ENCODE measurements at places on chromosomes 3 and 15.
A peak's percentile ranks its signal among the peaks of the same experiment; 100 is the strongest.

DNA sequence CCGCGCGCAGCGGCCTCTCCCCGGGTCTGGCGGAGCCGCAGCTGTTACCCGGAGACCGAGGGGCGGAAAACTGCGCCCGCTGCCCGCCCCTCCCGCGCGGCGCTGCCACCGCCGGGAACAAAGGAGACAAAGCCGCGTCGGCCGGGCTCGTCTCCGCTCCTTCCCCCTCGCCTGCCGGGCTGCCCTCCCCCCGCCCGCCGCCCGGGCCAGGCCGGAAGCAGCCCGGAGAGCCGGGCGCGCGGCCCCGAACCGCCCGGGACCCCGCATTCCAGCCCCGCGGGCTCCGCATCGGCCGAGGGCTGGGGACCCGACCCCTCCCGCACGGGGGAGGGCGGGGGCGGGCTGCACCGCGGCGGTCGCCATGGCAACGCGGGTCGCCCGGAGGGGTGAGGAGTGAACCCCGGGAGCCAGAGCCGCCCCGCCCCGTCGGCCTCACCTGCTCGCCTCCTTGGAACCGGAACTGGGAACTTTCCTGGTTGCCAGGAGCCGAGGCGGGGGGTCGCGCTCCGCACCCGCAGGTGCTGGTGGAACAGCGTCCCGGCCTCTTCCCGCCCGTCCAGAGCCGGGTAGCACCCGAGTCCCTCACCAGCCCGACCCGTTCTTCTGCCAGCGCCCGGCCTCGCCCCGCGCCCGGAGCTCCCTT is 448 bp downstream of the PLXNB1 start:
- peak; percentile 74 for DNase-seq

- DNase-seq = no peak
Observed at GRCh38 chr15:32705446-32705845, 12.4 kb upstream of the GREM1 start.

- DNase-seq = no peak
Observed at GRCh38 chr3:144415492-144415891, 443.9 kb downstream of the DIPK2A start.

DNA sequence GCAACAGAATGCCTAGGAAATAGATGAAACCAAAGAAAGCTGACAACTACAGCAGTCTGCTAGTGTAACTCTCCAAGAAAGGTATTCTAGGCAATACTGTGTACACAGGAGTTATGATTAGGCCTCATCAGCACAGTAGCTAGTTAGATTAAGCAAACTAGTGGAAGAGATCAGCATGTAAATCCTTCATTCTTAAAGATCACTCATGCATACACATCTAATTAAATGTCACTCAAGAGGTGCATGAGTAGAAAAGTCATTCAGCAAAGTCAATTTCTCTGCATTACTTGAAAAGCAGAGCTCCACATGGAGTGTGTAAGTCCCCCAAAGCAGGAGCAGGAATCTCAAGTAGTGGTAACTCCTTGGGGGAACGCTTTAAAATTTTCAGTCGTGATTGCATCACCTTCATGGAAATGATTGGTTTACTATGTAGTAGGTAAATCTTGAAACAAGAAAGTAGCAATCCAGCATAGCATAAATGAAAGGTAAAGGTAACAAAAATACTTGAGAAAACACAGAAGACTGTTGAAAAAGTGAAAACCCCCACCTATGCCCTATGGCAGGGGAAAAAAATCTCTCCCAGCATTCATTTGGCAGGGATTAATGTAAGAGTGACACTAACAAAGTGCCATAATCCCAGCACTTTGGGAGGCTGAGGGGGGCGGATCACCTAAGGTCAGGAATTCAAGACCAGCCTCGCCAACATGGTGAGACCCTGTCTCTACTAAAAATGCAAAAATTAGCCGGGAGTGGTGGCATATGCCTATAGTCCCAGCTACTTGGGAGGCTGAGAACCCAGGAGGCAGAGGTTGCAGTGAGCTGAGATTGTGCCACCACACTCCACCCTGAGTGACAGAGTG is 29.4 kb upstream of the PPIB start:
- DNase-seq = no peak

DNA sequence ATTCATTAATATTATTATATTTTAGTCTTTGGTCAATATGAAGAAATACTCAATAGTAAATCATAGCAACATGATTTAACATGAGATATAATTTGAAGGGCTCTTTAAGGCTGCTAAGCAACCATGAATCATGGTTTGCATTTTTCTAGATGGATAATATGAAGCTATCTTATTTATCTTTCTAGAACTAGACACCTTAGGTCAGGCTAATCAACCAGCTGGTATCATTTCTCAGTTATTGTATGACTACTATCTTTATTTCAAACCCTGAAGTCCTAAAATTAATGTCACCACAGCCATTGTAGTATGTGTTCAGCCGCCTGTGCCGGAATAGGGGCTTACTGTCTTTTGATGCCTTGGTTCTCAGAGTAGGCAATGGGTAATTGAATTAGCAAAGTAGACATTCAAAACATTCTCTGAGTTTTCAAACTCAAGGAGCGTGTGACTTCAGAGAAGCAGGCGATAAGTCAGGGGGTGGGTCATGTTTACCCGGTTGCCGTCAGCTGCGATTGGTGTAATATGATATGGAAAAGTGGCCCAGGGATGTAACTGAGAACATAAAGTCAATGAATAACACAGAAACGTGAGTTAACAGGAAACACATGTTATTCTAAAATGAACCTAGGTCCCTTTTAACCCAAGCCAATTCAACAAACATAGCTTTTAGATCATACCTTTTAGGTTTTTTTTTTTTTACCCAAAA is 93.4 kb upstream of the CTDSPL start:
- no peak for DNase-seq

GRCh38 chr3:52055537-52056351 is 627 bp downstream of the DUSP7 start:
- DNase-seq = peak; percentile 62

DNA sequence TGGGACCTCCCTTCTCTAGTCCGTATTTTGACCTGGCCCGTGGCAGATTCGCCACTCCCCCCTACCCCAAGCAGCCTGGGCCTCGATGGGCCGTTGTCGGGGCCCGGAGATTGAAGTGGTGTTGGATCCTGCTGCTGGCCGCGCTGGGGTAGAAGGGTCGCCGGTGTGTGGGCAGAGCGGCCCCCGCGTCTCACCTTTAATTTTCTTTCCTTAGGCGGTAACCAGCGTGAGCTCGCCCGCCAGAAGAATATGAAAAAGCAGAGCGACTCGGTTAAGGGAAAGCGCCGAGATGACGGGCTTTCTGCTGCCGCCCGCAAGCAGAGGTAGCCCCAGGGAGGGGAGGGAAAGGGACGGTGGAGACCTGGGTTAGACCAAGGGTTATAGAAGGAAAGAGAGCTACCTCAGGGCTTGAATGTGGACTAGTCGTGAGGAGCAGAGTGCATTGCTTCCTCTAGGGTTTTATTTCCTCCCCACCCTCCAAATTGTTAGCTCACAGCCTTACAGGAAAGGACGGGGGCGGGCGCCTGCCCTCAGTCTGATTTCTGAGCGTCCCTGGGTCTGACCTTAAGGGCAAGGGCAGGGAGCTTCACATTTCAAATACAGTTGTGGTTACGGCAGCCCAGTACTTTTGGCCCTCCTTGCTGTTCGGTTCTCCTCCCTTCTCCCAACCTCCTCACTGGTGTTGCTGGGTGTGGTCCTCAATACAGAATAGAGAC is 799 bp downstream of the SERF2 start:
- DNase-seq = peak; percentile 51

DNA sequence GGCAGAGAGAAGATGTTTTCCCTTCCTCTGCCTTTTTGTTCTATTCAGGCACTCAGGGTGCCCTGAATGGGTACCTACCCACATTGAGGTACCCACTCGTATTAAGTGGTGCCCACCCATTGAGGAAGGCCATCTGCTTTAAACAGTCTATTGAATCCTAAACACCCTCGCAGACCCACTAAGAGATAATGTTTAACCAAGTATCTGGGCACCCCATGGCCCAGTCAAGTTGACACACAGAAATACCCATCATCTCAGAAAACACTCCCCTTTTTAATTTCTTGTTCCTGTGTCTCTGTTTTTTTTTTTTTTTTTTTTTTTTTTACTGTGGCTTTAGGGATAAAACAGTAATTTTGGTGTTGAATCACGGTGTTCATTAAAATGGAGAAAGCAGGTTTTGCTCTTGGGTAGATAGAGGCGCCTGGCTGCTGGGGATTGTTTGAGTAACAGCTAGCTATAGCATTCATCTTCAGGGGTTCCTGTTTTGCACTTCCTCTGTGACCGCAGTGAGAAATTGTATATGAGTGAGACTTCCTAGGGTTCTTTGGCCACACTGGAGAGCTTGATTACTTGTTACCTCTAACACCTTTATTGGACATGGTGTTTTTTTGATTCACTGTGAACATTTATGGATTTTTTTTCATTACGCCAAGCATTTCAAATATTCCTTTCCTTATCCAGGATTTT is 259.1 kb downstream of the PTPRG start:
- no peak for DNase-seq

- DNase-seq = no peak
Observed at GRCh38 chr3:186216900-186217819, 108.3 kb upstream of the ETV5 start.

GRCh38 chr15:77064539-77065308 is 6.2 kb downstream of the TSPAN3 start:
- no peak for DNase-seq

DNA sequence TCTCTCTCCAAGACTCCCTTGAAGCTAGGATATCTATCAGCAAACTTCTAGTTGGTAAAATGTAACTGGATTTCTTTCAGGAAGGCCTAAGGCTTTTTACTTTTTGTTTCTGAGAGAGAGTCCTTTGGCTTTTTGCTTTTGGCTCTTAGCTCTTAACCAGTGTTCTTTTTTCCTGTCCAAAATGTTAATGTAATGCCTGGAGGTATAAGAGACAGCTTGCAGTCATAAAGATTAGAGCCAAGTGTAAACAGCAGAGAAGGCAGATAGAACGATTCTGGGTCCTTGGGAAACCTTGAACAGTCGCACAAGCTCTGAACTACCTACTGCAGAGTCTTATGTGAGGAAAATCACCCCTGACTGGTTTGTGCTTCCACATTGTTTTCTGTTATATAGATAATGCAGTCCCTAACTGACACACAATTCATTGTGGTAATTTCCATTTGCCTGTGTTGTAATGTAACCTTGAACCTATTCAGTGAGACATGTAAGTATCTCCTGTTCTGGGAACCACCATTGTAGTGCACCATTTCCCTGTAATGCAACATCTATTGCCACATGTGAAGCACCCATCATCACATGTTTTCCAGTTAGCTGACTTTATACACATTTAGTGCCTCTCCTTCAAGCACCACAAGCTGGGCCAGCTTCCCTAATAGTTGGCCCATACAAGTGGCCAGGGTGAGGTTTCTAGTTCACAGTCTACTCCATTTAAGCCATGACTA is 1311.9 kb downstream of the ROBO1 start:
- DNase-seq = no peak

GRCh38 chr3:173567997-173568396 is 170.5 kb downstream of the NLGN1 start:
- no peak for DNase-seq

DNA sequence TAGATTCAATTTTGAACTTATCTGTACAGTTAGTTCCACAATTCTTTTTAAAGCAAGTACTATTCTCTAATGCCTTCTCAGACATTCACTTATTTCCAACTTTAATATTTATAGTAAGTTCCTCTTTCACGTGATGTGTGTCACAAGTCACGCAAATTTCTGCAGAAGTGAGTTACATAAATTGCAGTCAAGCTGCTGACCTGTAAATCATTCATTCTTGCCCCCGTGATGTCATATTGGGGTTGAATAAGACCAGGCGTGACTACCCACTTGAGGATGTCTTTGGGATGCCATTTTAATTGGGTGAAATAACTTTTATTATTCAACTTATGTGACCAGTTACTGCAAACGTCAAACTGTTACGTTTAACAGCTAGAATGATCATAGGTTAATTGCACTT is 15.1 kb downstream of the PPARG start:
- DNase-seq = no peak

DNA sequence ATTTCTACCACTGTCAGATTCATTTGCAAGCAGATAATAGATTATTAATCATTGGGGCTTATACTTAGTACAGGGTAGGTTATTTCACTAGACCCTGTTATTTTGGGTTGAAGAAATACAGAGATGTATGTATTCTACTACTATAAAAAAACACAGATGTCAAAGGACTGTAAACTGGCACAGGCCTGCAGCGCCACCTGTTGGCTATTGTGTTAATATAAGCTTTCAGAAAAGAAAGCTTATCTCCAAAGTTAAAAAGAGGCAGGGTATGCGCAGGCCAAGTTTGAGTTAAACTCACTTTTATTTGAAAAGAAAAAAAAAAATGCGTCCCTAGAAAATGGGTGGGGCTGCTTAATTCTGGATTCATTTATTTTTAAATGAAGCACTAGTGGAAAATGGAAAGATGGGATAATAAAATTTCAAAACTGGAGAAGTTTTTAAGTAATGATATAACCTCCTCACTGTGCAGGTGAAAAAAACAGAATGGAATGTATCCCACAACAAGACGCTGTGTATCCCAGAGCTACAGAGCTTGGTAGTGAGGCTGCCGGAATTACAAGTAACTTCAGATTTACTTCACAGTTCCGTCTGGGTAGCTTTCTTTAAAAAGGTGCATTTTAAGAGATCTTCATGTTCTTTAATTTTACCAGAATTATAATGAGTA is 407.2 kb upstream of the TGFBR2 start:
- peak; percentile 80 for DNase-seq

- DNase-seq = no peak
Observed at GRCh38 chr3:54889731-54890130, 38.1 kb downstream of the LRTM1 start.

DNA sequence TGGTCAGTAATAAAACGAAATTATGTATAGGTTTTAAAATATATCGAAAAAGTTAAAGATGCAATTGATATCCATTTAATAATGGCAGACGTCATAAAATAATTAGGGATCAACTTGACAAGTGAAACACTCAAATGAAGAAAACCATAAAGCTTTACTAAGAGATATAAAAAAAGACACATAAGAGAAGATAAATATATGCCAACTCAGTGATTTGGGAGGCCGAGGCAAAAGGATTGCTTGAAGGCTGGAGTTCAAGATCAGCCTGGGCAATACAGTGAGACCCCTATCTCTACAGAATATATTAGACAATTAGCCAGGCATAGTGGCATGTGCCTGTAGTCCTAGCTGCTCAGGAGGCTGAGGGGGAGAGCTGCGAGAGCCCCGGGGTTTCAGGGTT is 190.5 kb downstream of the SV2B start:
- no peak for DNase-seq

DNA sequence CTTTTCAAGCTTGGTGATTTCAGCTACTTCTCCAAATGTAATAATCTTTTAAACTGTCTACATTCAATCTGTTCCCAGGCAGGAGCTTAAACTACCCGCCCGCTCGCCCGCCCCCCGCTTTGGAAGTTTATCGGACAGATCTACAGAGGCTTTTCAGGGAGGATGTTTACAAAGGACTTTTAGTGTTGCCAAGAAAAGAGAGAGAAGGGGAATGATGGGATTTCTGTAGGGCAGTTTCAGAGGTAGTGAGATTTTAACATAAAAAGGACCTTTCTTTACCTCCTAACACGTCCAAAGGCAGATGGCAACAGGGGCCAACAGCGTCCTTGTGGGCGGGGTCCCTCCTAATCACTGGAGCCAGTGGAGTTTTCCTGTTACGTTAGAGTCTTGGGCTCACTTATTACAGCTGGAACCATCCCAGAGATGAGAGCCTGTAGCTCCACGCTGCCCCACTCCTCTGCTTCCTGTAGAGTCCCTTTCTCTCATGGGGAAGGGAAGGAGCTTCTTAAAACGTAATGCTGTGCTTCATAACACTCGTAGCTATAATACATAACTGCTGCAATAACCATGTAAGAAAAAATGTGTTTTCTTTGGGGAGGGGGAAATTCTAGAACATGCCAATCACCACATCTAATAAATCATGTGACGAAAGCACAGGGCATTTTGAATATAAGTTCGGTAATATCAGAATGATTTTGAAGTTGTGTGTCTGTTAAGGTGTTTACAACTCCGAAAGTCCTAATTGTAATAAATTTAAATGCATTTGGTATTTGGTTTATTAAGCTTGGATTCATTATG is 30.9 kb downstream of the HES1 start:
- no peak for DNase-seq
